Stimulated activated CD4-positive, alpha-beta T cell treated with anti-CD3 and anti-CD28 coated beads, Interleukin-2, amount 100 ng/mL, for 4 hours (primary cell): ENCODE measurements at places on chromosomes 6 and 20.
A peak's percentile ranks its signal among the peaks of the same experiment; 100 is the strongest.

GRCh38 chr6:164258421-164258820, 843.9 kb downstream of the QKI start:
- DNase-seq: no peak

DNA sequence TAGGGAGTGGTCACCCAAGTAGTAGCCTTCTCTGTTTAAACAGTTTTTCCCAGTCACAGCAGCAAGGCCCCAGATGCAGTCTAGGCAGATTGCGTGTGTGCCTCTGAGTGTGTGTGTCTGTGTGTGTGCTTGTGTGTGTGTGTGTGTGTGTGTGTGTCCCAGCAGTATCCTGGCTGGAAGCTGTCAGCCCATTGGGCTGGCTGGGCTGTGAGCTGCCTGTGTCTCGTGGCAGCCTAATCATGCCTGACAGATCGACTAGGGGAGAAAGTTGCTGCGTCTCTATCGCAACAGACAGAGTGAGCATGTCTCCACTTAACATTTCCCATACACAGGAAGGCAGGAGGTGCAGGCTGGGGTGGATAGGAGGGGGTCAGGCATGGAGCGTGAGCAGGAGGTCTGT, 42.9 kb upstream of the LRFN2 start:
- DNase-seq: no peak

DNA sequence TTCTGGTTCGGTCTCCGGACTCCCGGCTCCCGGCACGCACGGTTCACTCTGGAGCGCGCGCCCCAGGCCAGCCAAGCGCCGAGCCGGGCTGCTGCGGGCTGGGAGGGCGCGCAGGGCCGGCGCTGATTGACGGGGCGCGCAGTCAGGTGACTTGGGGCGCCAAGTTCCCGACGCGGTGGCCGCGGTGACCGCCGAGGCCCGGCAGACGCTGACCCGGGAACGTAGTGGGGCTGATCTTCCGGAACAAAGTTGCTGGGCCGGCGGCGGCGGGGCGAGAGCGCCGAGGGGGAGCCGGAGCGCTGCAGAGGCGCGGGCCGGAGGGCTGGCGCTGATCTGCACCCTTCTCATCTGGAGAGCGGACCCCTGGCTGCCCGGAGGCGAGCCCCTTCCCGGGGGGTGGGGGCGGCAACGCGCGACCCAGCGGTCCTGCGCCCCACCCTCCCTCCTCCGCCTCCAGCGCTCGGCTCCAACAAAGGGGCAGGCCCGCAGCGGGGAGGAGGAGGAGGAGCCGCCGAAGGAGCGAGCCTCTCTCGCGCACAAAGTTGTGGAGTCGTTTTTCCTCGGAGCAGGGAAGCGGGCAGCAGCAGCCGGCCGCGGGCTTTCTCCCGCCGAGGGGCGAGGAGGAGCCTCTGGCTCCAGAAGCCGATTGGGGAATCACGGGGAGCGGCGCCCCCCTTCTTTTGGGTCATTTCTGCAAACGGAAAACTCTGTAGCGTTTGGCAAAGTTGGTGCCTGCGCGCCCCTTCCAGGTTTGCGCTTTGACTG, at the start of gene UTRN:
Gene UTRN (plus strand): TSS at position 553 of the 765 bp plus-strand sequence. CDS start 6,494 bp downstream, outside the sequence.
- no peak for DNase-seq

- DNase-seq: no peak
Measured at GRCh38 chr20:51959066-51959542, 156.8 kb upstream of the SALL4 start.

DNA sequence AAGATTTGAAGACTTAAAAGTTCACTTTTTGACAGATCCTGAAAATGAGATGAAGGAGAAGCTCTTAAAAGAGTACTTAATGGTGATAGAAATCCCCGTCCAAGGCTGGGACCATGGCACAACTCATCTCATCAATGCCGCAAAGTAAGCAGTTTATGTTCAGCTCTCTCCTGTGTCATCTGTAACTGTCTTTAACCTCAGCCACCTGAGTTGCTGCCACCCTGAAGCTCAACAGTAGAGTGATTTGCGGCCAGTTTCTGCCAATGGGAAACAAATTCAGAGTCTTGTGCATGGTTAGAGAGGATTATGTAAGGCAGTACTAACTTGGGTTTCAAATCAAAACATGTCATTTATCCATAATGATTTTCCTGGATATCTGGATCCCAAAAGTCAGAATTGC, 10.1 kb downstream of the TNFAIP3 start:
- no peak for DNase-seq

DNA sequence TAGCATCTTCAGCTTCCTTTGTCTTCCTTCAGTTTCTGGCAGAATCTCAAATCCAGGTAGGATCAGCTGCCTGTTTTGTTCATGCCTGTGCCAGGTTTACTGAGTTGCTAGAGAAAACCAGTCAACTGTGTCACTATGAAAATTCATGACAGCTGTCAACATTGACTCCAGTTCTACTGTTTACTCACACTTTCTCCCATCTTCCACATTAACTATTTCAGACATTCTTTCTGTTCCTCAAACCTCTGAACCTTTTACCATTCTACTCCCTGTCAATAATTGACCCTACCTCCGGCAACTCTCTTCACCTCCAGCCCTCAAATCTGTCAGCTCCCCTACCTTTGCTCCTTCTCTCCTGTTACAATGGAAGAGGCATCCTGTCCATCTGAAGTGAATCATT, 8.5 kb downstream of the ENPP4 start:
- DNase-seq: no peak

DNA sequence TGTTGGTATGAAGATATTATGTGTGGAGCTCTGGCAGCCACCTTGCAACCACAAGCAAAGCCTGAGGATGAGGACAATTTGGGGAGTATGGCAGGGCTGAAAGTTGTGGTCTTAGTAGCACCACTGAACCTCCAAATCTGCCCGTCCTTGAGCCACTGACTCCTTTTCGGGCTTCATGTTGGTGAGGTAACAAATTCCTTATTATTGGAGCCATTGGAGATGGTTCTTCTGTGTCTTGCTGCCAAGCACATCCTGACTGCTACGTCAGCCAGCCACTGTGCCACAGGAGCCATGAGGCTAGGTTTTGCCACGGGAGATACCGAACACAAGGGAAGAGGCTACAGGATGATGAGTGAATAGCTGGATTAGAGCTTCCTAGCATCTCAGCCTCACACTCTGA, 201.6 kb downstream of the BMP7 start:
- DNase-seq: no peak

GRCh38 chr6:156319707-156320106, 457.5 kb upstream of the ARID1B start:
- DNase-seq: no peak

GRCh38 chr20:6232436-6232835, 109.6 kb upstream of the FERMT1 start:
- DNase-seq: no peak

DNA sequence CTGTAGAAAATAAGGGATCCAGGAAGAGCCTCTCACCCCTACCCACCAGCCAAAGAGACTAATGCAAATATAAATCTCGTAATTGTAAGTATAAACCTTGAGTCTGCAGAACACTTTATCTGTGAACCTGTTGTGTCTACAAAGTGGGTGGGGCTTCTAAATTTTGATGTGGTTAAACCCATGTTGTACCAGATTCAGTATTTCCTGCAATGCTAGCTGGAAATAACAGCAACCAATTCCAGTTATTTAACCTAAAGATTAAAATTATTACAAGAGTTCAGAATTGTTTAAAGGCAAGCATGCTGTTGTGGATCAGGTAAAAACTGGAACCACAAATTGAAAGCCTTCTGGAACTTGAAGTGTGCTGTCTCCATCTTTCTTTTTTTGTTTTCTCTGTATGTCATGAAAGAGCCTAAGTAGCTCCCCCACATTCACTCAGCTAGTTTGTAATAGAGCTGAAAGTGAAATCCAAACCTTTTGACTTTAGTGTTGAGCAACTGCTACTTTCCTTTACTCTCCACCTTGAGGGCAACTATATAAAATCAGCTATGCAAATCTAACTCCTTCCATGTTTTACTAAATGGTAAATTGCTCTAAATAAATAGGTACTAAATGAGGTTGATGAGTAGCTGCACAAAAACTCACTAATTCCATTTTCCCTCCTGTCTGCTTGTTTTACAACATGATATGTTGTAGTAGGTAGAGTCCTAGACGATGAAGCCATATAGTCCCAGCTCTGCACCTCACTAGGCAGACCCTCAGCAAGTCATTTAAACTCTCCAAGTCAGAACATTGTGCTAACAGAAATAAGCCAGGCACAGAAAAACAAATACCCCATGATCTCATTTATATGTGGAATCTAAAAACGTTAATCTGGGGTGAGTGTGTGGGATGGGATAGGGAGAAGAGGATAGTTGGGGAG, 17.9 kb upstream of the THEMIS start:
- DNase-seq: no peak

DNA sequence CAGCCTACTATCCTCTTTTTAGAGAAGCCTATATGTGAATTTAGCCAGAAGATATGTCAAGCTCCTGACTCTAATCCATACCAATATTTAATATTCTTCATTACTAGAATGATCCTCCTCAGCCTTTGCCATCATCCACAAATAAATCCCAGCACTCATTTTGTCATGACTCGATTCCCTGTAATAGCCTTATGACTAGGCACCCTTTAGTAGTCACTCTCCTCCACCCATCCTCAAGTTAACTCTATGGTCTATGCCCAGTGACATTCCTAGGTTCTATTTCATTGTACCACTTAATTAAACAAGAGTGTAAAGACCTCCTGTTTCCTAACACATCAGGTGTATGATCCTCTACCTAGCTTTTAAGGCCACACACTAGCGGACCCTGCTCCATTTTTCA, 450.4 kb upstream of the CITED2 start:
- DNase-seq: no peak

- DNase-seq: no peak
Measured at GRCh38 chr6:154127657-154128056, 88.6 kb downstream of the OPRM1 start.

DNA sequence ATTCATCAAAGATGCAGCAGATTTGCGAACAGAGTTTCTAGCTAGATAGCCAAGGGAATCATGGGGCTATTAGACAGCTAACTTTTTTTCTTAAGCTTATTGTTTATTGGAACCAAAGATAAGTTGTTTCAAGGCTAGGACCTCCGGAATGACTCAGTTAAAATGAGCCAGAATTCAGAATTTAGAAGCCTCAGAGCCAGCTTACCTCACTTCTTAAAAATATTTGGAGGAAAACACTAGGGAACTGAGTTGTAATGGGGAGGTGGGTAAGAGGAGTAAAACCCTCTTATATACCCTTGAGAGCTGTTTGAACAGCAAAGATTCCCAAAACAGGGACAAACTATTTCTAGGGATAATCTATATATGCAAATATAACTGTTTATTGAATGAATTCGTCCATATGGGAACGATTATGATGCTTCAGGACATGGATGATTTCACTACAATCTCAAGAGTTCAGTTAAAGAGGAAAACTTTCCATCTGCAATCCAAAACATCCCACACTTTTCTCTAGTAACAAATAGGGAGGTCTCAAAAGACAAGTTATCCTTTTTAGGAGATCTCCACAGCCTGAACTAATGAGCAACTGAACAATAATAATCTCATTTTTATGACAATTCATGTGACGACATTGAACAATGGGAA, 12.6 kb upstream of the CARMIL1 start:
- DNase-seq: no peak

GRCh38 chr6:125918681-125919566, 37.6 kb upstream of the HINT3 start:
- DNase-seq: peak; percentile 42

DNA sequence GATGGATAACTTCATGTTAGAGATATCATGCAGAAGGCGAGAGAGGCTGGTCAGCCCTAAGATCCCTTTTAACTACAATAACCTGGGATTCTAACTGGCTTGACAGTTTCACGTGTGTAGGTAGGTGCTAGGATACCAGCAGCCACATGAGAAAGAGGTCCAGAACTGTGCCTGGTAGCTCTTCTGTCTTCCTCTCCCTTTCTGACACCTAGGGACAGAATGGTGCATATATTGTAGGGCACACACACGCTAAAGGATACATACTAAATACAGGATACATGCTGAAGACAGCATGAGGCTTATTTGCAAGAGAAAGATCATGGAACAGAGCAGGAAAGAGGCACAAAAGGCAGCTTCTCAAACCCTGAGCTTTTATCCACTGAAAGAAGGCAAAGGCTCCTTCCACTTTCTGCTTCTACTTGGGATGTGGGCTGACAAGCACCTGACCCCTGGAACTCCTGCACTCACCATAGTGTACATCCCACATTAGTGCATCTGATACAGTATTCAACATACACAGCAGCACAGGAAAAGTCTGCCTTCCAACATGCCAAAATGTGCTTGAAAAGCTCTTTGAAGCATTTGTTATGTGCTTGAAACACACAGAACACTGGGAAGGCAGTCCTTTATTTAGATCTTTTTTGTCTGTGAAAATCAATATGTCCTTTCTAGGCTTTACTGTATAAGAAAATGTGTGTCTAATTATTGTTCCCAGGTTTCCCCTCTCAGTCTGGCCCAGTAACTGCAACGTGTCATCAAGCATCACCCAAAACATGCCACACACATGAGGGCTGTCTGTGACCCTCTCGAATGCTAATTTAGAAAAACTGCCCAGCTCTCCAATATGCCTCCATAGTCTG, 3.2 kb downstream of the SLC22A23 start:
- no peak for DNase-seq

- DNase-seq: no peak
Measured at GRCh38 chr20:63265891-63266515, 6.6 kb upstream of the ARFGAP1 start.

- no peak for DNase-seq
Measured at GRCh38 chr6:108549741-108550140, 11.0 kb upstream of the FOXO3 start.

GRCh38 chr6:156508923-156509322, 268.3 kb upstream of the ARID1B start:
- DNase-seq: no peak

DNA sequence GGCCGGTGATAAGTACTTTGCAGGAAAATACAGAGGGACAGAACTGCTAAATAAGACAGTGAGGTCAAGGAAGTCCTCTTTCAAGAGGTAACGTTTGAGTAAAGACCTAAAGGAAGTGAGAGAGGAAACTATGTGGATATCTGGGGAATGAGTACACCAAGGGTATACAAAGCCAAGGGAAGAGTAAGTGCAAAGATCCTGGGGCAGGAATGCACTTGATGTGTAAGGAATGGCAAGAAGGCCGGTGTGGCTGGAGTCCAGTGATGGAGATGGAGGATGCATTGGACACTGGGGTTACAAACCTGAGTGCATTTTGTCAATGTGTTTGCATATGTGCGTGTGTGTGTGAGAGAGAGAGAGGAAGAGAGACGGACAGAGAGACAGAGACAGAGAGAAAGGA, 32.1 kb upstream of the TGM2 start:
- DNase-seq: no peak

GRCh38 chr6:11618533-11618932, 81.0 kb downstream of the TMEM170B start:
- DNase-seq: no peak

- DNase-seq: no peak
Measured at GRCh38 chr6:132969196-132969595, 154.8 kb downstream of the RPS12 start.

GRCh38 chr6:36566418-36566905, 19.2 kb upstream of the STK38 start:
- DNase-seq: no peak

DNA sequence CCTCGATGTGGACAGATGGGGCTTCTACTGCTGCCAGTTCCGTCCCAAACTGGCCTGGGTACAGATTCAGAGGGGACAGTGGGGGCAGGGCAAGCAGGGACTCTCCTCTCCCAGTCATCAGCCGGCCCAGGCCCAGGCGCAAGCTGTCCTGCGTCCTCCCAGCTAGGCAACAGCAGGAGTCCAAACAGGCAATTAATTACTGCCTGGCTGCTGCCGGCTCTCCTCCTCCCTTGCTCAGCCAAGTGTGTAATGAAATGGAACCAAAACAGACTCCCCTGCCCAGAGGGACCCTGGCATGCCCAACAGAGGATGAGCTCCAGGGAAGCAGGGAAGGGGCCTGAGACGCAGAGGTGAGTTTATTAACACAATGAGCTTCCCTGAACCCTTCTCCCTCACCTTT, 17.8 kb upstream of the SLC32A1 start:
- DNase-seq: no peak
